SJCRH30 (cell line): ENCODE measurements at places on chromosomes 3 and 15. TPM values are rescaled to one million over a fixed set of nuclear protein-coding genes. Genes with fewer than 3 reads are reported as not detected.

DNA sequence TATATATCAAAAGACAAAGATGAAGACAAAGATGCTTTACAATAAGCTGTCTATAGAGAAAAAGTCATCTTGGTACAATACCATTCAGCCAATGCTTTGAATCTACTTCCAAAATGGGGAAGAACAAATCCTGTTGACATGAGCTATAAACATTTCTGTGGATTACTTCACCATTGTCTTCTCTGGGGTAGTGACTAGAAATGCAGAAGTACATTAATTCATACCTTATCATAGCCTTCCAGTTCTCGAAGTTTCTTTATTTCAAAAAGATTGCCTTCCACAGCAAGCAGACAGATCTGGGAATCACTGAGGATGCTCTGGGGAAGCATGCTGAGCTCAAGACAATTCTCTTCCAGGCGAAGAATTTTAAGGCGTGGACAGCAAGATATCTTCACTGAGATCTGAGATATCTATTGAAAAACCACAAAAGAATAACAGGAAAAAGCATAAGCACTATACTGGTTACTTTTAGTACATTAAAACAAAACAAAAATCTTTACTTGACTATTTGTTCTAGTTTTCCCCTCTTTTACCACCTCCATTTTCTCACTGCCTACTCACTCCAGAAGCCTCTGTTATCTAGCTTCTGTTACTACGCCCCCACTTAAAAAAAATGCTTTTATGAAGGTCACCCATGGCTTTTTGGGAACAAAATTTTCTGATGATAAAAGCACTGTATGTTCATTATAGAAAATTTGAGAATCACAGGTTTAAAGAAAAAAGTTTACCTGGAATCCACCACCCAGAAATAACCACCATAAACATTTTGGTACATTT, 3.6 kb downstream of the LRRC57 start:
- H3K36me3 ChIP-seq, result peaks cover 11% of the 10 kb centered on the region
- H3K4me3 ChIP-seq, result no peak overlapping the region
- DNase-seq, result no peak
- no peak overlapping the region for H3K27ac ChIP-seq

GRCh38 chr15:52385670-52386069, 90.1 kb upstream of the MYO5C start:
- no peak overlapping the region for H3K4me3 ChIP-seq
- no peak for DNase-seq
- no peaks in the 10 kb centered on the region for H3K4me1 ChIP-seq
- H3K27me3 ChIP-seq, result no peaks in the 10 kb centered on the region
- H3K36me3 ChIP-seq, result no peaks in the 10 kb centered on the region

MUC20 gene
- total RNA-seq, result not detected in 2 replicates

LMOD3 gene
- total RNA-seq, result 0.66 and 1.0 TPM in 2 replicates
